GM13976 (cell line): ENCODE measurements at places on chromosomes 7 and 10.

DNA sequence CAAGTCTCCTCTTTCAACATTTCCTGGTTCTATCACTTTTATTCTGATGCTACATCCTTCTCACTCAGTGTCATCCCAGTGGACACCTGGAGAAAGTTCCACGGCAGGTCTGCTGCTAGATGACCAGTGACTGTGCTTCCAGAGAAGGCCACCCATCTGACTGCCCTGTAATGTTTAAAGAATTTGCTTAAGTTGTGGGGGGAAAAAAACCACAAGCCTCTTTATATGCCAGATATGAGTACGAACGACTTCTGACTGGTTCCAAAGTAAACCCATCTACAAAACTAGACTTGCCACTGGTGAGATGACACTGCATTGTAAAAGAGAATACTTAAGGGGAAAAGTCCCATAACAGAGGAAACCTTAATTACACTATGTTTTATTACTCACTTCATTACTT lies 69.6 kb upstream of the VWC2 start:
- DNase-seq: no peak

GRCh38 chr7:158238616-158239289 lies 348.9 kb downstream of the PTPRN2 start:
- DNase-seq: peak; percentile 18

- no peak for DNase-seq
Measured at GRCh38 chr7:67375427-67375826, 378.8 kb downstream of the TYW1 start.

- DNase-seq: no peak
Measured at GRCh38 chr10:3955493-3955892, 170.5 kb upstream of the KLF6 start.

GRCh38 chr10:3960496-3960895 lies 175.5 kb upstream of the KLF6 start:
- DNase-seq: no peak

DNA sequence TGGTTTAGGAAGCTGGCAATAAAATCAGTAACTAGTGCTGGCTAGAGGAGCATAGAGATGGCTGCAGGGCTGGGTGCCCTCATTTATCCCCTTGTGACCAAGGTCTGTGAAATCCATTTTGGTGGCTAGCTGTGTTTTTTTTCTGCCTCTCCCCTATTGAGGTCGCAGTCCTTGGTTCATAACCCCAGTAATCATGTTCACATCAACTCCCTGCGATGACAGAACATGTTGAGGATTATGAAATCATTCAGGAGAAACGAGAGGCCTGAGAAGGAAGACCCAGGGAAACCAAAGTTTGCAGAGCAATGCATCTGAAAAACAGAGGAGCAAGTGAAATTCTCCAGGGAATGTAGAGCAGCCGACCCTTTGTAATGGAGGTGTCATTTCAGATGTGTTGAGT lies 126.9 kb downstream of the TACC2 start:
- DNase-seq: no peak

- no peak for DNase-seq
Measured at GRCh38 chr7:40147371-40148246, 12.8 kb downstream of the SUGCT start.

DNA sequence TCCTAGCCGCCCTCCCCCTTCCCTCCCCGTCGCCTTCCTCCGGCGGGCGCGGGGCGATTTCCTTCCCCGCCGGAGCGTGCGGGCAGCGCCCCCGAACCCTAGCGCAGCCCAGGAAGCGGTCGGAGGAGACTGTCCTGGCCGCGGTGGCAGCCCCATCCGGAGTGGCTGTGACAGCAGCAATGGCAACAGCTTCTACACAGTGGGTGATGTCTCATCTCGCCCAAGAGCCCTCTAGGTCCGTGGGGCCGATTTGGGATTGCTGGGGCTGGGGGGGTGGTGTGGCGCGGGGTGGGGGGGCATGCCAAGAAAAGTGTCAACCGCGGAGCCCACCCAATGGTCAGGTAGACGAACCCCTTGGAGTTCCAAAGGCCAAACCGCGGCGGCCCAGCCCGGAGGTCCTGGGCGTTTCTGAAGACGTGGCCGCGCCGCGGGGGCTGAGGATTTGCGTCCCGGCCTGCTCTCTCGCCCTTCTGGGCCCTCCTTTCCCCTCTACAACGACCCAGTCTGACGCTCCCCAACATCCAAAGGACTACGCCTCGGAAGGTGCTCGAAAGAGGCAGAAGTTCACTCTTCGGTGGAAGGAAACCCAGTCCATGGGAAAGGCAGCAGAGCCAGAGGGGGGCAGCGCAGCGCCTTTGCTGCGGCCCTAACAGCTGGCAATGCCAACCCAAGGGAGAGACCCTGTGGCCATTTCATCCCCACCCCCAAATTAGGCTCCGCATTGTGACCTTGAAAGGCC lies 603 bp upstream of the TWIST1 start:
- DNase-seq: no peak

GRCh38 chr10:103765981-103766380 lies 89.4 kb downstream of the SH3PXD2A start:
- no peak for DNase-seq

- peak; percentile 84 for DNase-seq
Measured at GRCh38 chr10:6275022-6275997, 72.6 kb downstream of the PFKFB3 start.

- DNase-seq: no peak
Measured at GRCh38 chr10:60916025-60916424, 28.0 kb downstream of the RHOBTB1 start.

DNA sequence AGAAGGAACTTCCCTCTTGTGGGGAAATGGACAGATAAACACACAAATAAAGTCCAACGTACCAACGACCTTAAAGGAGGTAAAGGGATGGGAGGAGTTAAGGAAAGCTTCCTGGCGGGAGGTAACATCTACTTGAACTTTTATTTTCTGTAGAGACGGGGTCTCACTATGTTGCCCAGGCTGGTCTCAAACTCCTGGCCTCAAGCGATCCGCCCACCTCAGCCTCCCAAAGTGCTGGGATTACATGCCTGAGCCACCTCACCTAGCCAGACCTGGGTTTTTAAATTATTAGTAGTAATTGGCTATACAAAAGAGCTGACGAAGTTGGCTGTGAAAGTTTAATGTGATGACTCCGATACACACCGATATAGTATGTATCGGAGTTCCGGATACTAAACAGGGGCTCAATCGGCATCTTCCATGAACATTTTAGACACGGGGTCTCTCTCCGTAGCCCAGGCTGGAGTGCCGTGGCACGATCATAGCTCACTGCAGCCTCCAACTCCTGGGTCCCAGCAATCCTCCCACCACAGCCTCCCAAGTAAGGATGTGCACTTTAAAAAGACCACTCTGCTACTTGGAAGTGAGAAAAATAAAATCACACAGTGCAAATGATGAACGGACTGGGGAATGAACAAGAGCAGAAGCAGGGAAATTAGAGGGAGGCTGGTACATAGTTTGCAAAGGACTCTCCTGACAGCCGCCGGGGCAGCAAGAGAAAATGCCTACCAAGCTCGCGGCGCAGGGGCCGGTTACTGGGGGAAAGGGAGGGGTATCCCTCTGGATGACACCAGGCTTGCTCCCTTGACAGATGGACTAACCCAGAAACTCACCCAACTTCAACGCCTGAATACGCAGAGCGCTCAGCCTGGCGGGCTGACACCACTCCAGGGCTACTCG lies 1.0 kb downstream of the BCL7B start:
- DNase-seq: no peak

DNA sequence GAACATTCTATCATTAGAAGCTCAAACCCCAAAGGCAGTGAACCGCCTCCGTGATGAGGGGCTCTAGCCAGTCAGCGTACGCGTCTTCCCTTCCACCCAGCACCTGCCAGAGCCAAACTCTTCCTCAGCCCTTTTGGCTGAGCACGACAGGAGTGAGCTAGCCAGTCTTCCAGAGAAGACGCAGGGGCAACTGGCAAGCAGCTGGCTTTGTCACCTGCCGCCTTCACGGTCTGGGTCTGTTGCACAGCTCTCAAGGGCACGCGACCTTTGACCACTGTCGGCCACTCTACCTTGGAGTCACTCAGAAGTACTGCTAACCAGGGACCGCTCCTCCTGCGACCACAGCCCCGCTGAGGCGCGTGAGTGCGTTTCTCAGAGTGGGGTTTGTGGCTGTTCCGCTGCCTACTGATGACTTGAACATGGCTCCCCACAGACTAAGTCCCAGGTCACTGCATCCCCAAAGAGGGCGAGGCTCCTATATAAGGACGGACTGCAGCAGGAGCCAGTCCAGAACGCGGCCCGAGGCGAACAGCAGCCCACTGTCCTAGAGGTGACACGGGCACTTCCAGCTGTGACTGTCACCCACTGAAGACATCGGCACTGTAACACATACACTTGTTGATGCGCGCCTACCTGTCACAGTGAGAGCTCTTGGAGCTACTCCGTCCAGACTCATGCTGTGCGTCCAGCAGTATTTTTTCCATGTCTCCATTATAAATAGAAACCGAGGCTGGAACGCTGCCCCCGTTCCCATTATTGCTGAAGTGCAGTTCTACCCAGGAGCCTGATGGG lies 8.4 kb downstream of the BNIP3 start:
- no peak for DNase-seq

DNA sequence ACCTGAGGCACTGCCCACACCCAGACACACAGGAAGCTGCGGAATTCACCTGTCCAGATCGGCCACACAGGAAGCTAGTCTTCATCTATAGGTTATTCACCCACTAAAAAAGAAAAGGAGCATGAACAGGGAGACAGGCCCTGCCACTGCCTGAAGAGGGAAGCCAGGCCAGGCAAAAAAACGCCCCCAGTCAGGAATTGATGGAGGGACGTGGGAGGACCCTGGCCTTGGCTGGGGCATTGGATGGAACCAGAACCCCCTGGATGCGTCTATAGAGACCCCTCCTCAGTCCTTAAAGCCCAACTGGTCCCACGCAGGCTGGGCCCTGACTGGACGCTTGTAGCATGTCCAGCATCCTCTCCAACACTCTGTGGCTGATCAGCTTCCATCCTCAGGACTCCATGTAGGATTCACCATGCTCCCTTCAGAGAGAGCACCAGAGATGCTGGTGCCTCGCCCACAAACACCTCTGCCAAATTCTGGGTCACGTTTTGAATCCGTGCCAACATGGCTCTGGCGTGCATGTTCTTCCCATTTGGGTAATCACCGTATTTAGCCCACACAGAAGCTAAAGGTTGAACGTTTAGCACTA lies 259.3 kb upstream of the TCERG1L start:
- DNase-seq: no peak

DNA sequence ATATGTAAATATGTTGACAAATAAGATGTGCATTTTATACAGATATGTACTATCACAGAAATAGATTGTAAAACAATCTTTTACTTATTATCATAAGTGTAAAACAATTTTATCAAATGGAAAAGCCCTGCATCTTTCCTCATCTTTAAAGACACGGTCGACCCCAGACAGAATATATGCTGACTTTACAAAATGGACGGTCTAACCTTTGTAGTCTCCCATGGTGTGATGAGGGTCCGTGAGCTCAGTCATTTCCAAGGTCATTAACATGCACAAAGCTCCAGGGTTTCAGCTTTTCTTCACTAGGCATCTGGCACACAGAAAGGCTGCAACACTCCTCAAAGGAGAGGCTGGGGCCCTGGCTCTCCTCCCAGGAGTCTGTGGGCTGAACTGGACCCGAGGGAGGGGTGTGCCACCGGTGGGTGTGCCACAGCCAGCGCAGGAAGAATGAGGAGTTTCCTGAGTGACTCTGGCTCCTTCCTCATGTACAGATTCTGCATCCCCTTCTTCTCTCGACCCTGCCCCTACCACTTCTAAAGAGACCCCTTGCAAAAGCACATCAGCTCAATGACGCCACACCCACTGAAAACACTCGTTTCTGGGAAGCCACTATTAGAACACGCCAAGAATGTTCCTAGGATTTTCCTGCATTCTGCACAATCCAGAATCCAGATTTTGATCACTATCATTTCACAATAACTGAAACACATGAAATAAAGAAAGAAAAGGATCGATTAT lies 26.2 kb upstream of the ABLIM1 start:
- DNase-seq: no peak

- DNase-seq: no peak
Measured at GRCh38 chr7:120996333-120996987, 7.9 kb downstream of the CPED1 start.

GRCh38 chr10:128934492-128934891 lies 532.5 kb upstream of the MGMT start:
- no peak for DNase-seq

DNA sequence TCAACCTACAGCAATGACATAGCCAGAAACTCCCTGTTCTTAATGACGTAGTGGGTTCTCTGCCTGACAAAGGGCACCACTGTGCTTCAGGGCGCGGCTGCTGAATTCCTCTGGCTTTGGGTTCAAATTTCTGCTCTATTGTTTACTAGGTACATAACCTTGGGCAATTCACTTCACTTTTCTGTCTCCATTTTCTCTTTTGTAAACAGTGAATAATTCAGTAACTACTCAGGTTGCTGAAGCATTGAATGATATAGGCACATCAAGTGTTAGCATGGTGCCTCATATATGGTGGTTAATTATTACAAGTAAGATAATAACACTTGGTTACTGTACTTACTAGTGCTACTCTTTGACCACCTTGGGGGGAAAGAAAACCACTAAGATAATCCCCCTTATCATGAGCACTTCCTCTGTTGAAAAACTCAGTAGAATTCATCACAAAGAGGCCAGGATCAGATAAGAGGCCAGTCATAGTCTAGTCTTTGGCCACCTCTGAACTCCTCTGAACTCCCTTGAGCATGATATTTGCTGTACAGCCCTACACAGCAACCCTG lies 92.0 kb upstream of the AHR start:
- DNase-seq: no peak

GRCh38 chr10:86511027-86511865 lies 10.3 kb downstream of the WAPL start:
- DNase-seq: no peak

GRCh38 chr7:110204527-110204926 lies 886.4 kb upstream of the LRRN3 start:
- DNase-seq: no peak
